ENCODE measurements at places on chromosomes 3 and 15. TPM values are rescaled to one million over a fixed set of nuclear protein-coding genes. Genes with fewer than 3 reads are reported as not detected.

Gene ADGRG7
- not detected for polyA plus RNA-seq

Gene RBP2
- not detected for polyA plus RNA-seq

GRCh38 chr15:65184305-65184867, 756 bp downstream of the CLPX start:
- H3K27me3 ChIP-seq, result no peaks in the 10 kb centered on the region
- H3K27ac ChIP-seq, result peak overlapping the region; percentile 93
- H3K4me1 ChIP-seq, result peaks cover 4% of the 10 kb centered on the region
- H3K36me3 ChIP-seq, result peaks cover 20% of the 10 kb centered on the region
- DNase-seq, result peak; percentile 55

- no peak for DNase-seq
- H3K4me1 ChIP-seq, result no peaks in the 10 kb centered on the region
- no peaks in the 10 kb centered on the region for H3K36me3 ChIP-seq
- no peak overlapping the region for H3K4me3 ChIP-seq
Measured at GRCh38 chr3:32601722-32602121, 31.1 kb upstream of the DYNC1LI1 start.

Gene ANKRD63
- polyA plus RNA-seq, result not detected

- H3K27ac ChIP-seq, result no peak overlapping the region
- DNase-seq, result no peak
- H3K4me1 ChIP-seq, result no peaks in the 10 kb centered on the region
- H3K4me3 ChIP-seq, result no peak overlapping the region
- no peaks in the 10 kb centered on the region for H3K27me3 ChIP-seq
Measured at GRCh38 chr3:111794711-111795110, 64.4 kb upstream of the PHLDB2 start.

DNA sequence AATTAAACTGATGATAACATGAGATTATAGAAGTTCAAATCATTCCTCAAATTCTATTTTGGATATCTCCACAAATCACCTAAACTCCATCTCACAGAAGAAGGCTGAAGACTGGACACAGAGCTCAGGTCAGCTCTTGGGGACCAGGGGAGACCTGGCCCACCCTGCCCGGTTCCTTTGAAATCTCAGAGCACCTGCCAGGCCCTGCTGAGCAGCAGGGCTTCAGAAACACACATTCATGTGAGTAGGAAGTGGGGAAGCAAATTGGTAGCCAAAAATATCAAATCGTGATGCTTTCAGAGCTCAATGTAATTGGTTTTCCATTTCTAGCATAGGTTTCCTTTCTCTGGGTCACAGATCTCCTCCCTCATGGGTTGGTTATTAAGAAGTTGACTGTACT, 76.2 kb downstream of the OCA2 start:
- no peak for DNase-seq
- no peak overlapping the region for H3K4me3 ChIP-seq
- H3K27ac ChIP-seq, result no peak overlapping the region
- H3K36me3 ChIP-seq, result no peaks in the 10 kb centered on the region

Gene DOCK3
- polyA plus RNA-seq, result 0.19 TPM

GRCh38 chr3:176469694-176470205, 727.5 kb downstream of the TBL1XR1 start:
- H3K27me3 ChIP-seq, result no peaks in the 10 kb centered on the region
- no peaks in the 10 kb centered on the region for H3K36me3 ChIP-seq
- H3K4me1 ChIP-seq, result no peaks in the 10 kb centered on the region

Gene SOX14
- not detected for polyA plus RNA-seq

DNA sequence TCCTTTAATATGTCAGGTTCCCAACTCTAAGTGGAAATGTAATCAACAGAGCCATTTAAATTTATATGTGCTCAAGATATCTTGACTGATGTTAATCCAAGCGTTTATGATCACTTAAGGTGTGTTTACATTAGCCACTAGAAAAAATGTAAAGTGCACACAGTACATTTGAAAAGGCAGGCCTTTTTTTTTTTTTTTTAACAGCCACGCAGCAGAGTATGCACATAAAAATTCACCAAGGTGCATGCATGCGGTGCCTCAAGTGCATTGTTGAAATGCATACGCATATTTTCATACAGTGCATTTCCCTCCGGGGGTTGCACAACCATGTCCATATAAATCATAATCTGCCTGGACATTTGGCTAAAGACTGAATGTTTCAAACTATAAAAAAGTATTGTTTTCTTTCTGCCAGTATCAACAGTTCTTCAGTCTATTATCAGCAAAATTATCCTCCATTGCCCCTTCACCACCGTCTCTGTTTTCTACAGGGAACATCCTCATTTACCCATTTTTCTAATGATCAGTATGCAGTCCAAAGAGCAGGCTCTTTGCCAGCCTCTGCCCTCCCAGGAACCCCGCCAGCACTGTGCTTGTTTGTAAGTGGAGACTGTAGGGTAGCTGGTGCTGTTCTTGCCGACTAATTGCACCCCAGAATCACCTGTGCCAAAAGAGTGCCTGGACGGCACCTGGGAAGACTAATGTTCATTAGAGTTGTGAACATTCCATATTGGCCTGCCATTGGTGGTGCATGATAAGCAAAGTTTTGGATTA, 611.2 kb upstream of the CFAP20DC start:
- H3K4me1 ChIP-seq, result no peaks in the 10 kb centered on the region
- no peak overlapping the region for H3K4me3 ChIP-seq
- no peak for DNase-seq
- H3K27me3 ChIP-seq, result no peaks in the 10 kb centered on the region

DNA sequence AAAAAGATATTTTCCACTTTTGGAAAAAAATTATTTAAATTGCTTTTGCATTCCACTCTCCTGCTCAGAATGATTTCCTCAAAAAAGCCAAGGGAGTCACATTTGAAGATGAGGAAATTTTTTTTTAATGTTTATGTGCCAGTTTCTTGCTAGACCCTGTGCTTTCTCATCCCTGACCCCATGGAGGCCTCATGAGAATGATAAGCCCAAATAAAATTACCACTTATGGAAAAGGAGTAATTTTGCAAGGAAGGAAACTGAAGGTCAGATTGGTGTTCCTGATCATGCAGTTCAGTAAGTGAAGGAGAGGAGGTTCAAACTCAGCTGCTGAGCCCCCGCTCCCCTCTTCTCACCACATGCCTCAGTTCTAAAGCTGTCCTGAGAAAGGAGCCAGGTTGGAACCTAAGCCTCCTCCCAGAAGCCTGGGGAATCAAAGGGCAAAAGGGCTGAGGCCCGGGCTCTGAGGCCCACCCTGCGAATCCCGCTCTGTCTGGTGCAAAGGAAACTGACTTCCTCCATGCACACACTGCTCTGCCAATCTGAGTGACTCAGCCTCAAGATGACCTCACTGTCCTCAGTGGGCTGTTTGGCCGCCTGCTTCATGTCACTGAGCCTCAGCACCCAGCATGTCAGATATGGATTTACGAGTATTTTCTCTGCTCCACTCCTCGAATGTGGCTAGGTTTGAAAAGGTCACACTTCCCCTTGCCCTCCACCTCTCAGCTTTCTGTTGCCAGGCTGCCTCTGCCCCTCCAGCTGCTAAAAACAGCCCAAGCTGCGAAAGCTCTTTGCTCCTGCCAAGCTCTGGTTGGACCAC, 56.9 kb upstream of the FLNB start:
- H3K36me3 ChIP-seq, result no peaks in the 10 kb centered on the region
- no peaks in the 10 kb centered on the region for H3K4me1 ChIP-seq
- no peak overlapping the region for H3K4me3 ChIP-seq
- H3K27ac ChIP-seq, result no peak overlapping the region
- DNase-seq, result no peak
- H3K27me3 ChIP-seq, result no peaks in the 10 kb centered on the region

DNA sequence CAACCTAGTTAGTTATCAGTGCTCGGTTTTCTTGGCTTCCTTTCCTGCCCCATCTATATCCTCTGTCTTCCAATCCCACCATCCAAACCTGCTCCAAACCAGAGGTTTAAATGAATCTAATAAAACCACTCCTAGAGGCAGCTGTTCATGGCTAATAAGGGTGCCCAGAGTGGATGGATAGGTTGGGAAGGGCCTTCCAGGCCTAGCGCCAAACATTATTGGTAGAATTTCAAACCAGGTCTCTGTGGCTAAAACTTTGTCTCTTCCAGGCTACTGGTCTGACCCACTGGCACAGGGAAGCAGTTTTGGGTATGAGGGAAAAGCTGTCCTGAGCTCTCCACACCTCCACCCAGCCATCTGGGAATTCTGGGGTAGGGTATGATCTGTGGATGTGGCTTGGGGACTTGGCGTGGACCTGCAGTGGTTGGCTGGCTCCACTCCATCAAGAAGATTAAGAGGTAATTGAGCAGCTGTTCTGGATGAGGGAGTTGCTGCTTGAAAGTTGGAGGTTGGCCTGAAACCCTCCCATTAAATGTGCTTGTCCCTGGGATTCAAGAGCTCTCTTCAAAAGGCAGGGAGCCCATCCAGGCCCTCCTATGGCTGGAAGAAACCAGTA, 29.3 kb upstream of the INSYN1 start:
- H3K27ac ChIP-seq, result no peak overlapping the region
- H3K36me3 ChIP-seq, result no peaks in the 10 kb centered on the region
- H3K4me3 ChIP-seq, result no peak overlapping the region
- no peaks in the 10 kb centered on the region for H3K4me1 ChIP-seq
- DNase-seq, result no peak

Gene POLR2M
- polyA plus RNA-seq, result 60.4 TPM

GRCh38 chr15:29815000-29815710, 7.1 kb downstream of the TJP1 start:
- no peaks in the 10 kb centered on the region for H3K27me3 ChIP-seq
- no peak overlapping the region for H3K4me3 ChIP-seq
- H3K36me3 ChIP-seq, result no peaks in the 10 kb centered on the region
- no peaks in the 10 kb centered on the region for H3K4me1 ChIP-seq
- no peak overlapping the region for H3K27ac ChIP-seq

Gene COX5A
- polyA plus RNA-seq, result 242 TPM

Gene FOXL2NB
- not detected for polyA plus RNA-seq

GRCh38 chr15:65904301-65904700, 35.0 kb downstream of the RAB11A start:
- no peak for DNase-seq
- H3K4me3 ChIP-seq, result no peak overlapping the region
- no peaks in the 10 kb centered on the region for H3K36me3 ChIP-seq
- no peaks in the 10 kb centered on the region for H3K4me1 ChIP-seq
- H3K27ac ChIP-seq, result no peak overlapping the region

Gene P2RY13
- not detected for polyA plus RNA-seq

Gene TRIM71
- polyA plus RNA-seq, result not detected

DNA sequence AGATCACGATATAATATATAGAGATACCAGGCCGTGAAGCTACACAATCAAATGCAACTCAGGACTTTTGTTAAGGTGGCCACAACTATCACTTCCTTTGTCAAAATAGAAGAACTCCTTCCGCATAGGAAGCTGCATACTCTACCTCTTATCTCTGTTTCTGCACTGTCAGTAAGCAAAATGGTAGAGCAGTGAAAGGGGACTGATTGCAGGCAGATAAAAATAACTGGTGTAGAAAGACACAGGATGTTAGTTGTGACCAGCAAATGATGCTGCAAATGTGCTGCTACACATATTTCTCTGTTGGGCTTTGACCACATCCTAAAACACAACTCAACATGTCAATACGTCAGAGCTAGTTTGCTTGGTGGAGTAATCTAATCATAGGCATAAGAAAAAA, 16.3 kb upstream of the TRAT1 start:
- no peaks in the 10 kb centered on the region for H3K36me3 ChIP-seq
- no peaks in the 10 kb centered on the region for H3K27me3 ChIP-seq
- peak overlapping the region; percentile 20 for H3K27ac ChIP-seq
- H3K4me3 ChIP-seq, result no peak overlapping the region

DNA sequence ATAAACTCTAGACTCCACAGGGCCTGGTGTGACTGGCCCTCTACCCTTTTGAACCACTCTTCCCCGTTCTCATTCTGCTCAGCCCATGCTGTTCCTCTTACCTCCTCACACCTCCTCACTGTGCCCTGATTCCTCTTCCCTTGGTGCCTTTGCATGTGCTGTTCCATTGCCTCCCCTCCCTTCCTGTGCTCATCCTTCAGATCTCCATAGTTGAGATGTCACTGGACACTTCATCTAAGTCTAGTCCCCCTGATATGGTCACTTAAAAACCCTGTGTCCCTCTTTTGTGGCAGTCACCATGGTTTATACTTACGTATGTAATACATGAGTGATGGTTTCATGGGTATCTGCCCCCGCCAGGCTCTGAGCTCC, 69.8 kb downstream of the LSM3 start:
- no peaks in the 10 kb centered on the region for H3K27me3 ChIP-seq
- H3K4me3 ChIP-seq, result no peak overlapping the region
- H3K4me1 ChIP-seq, result no peaks in the 10 kb centered on the region
- H3K27ac ChIP-seq, result no peak overlapping the region

Gene IL5RA
- polyA plus RNA-seq, result not detected

DNA sequence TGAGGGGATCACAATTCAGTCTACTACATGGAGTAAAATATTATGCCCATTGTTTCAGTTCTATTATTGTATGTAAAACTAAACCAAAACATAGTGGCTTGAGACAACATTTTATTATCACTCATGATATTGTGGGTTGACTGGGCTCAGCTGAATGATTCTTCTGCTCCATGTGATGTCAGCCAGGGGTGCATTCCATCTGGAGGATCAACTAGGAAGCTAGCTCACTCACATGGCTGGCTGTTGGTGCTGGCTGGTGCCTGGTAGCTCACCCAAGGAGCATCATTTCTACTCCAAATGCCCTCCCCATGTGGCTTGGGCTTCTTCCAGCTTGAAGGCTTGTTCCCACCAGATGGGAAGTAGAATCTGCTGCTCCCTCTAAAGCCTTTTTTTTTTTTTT, 51.8 kb upstream of the CLRN1 start:
- no peak overlapping the region for H3K27ac ChIP-seq
- no peak overlapping the region for H3K4me3 ChIP-seq
- no peaks in the 10 kb centered on the region for H3K36me3 ChIP-seq
- H3K4me1 ChIP-seq, result no peaks in the 10 kb centered on the region
- no peaks in the 10 kb centered on the region for H3K27me3 ChIP-seq
- no peak for DNase-seq

GRCh38 chr3:42872718-42873117, 3.0 kb downstream of the CYP8B1 start:
- H3K27ac ChIP-seq, result no peak overlapping the region
- no peaks in the 10 kb centered on the region for H3K36me3 ChIP-seq
- no peaks in the 10 kb centered on the region for H3K27me3 ChIP-seq
- no peaks in the 10 kb centered on the region for H3K4me1 ChIP-seq
- H3K4me3 ChIP-seq, result no peak overlapping the region

DNA sequence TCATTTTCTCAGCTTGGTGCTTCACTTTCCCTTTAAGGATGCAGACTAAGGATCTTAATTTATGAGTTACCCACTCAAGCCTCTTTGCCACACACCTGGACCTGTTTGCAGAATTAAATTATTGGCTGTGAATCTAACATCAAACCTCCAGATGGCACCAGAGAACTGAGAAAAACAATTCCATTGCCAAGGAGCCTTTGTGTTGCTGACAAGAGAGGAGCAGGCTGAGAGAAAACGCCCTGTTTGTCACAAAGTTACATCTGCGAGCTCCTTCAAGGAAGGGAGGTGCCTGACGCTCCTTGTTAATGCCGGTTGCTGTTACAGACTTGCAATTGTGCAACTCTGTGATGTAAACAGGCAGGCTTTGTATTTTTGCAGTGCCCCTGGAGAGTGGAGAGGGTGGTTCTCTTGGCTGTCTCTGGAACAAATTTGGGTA, 36.3 kb upstream of the TMC3 start:
- DNase-seq, result peak; percentile 37
- H3K4me1 ChIP-seq, result peaks cover 4% of the 10 kb centered on the region
- no peak overlapping the region for H3K4me3 ChIP-seq
- no peaks in the 10 kb centered on the region for H3K36me3 ChIP-seq
- peaks cover 3% of the 10 kb centered on the region for H3K27me3 ChIP-seq
